ENCODE measurements at places on chromosomes 5 and 9. TPM values are rescaled to one million over a fixed set of nuclear protein-coding genes. Genes with fewer than 3 reads are reported as not detected.

Gene PPP2R2B
- 1.2 TPM for total RNA-seq

Gene IL9
- total RNA-seq: not detected

Gene TAF11L10
- not detected for total RNA-seq

Gene EIF4E1B
- total RNA-seq: not detected

Gene IL7R
- total RNA-seq: 87.8 TPM

Gene CNTLN
- 30.3 TPM for total RNA-seq

Gene BTNL3
- total RNA-seq: 0.71 TPM

Gene CXCL14
- total RNA-seq: 1.6 TPM

Gene WDR38
- 11.4 TPM for total RNA-seq

Gene C9orf153
- total RNA-seq: 0.12 TPM

Gene PKD2L2
- total RNA-seq: not detected

Gene GLRA1
- not detected for total RNA-seq

Gene MRRF
- total RNA-seq: 31.9 TPM

Gene ALAD
- total RNA-seq: 30.5 TPM

Gene IL4
- not detected for total RNA-seq

Gene DPYSL3
- total RNA-seq: 112 TPM

Gene ACTL7A
- not detected for total RNA-seq

Gene PPP3R2
- not detected for total RNA-seq

Gene PCDHB8
- 2.1 TPM for total RNA-seq

Gene GABRA6
- not detected for total RNA-seq

Gene SPARC
- total RNA-seq: 1,186 TPM

Gene FLT4
- 42.1 TPM for total RNA-seq

Gene PCDHB5
- 4.8 TPM for total RNA-seq

Gene ENTREP1
- total RNA-seq: 47.9 TPM

Gene MLANA
- not detected for total RNA-seq

Gene TCOF1
- total RNA-seq: 17.0 TPM

Gene TGFBI
- total RNA-seq: 96.4 TPM

Gene RC3H2
- total RNA-seq: 37.7 TPM

Gene C1QTNF3
- total RNA-seq: 20.3 TPM
